ENCODE measurements at places on chromosomes 5 and 9.

- DNase-seq: no peak
Observed at GRCh38 chr9:18608371-18608770, 134.4 kb downstream of the ADAMTSL1 start.

DNA sequence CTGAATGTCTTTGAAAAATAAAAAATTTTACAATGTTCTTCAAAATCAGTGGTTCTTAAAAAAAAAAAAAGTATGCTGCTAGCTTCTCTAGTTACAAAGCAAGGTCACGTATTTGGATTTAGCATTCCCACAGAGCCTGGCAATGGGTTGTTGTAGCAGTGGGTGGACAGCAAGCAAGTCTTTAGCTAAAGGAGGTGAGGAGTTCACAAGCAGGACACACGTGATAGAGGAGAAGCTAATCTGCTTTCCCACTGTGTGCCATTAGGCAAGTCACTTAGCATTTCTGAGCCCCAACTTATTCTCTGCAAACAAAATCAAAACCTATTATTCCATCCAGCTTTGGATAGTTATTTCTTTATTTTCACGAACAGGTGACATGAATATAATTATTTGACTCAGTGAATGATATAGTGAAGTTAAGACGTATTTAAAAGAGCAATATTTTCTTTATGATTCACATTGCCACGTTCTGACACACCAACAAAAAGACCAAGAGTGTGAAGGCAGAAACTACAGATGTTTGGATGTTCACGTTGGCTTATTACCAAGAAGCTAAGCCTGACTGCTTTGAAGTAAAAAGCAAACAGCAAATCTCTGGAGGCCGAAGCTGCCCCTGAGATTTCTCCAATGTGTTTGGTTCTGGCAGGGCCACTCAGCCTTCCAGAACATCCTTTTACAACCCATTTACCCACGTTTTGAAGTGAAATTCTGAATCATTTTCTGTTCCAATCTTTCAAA lies 612.1 kb upstream of the CDH6 start:
- DNase-seq: no peak

DNA sequence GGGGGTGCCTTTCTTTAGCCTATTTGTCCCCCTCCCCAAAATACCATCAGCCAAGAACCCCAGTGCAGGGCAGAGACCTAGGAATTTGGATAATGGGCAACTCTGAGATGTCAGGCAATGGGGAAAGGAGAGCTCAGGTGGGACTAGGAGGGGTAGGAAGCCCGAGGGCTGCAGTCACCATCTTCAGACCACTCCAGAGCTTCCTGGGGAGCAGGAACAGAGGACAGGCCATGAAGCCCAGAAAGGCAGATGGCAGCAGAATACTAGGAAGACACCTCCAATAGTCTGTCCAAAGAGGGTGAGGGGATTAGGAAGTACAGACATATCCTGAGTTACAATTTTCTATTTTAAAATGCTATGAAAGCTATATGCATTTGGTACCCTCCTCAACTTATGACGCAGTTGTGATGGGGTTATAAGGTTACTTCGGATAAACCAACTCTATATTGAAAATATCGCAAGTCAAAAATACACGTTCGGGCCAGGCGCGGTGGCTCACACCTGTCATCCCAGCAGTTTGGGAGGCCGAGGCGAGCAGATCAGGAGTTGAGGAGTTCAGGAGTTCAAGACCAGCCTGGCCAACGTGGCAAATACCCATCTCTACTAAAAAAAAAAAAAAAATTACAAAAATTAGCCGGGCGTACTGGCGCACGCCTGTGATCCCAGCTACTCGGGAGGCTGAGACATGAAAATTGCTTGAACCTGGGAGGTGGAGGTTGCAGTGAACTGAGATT lies 34.6 kb upstream of the IL17B start:
- no peak for DNase-seq

GRCh38 chr5:146345578-146346366 lies 7.1 kb downstream of the POU4F3 start:
- DNase-seq: no peak

DNA sequence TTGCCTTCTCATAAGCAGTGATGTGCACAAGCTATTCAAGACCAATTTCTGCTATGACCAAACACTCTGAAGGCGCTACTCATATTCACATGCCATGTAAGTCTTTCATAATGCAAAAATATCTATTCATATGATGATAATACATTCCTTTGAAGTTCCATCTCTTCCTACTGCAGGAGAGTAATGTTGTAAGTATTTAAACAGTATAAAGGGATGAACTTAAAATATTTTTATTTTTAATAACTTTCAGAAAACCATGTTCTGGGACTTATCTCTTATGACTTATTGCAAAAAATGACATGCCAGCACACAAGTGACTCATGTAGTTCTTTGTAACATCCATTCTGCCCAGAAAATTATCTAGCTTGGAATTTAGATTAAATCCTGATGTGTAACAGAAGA lies 376.4 kb downstream of the KCTD16 start:
- DNase-seq: no peak

DNA sequence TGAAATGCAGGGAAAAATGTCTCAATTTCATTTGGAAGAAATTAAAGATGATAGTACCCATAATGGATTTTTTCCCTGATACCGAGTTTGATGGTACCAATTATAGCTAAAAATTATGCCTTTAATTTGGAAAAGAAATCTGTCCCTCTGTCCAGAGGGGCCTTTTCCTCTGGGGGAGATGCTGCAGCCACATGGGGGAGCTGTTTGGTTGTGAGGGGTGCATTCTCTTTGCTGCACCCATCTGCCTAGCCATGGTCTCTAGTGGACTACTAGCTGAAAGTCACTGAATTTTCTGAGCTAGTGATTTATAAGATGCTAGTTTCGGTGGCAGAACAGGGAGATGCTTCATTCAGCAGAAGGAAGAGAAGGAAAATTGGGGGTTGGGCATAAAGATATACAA lies 9.6 kb downstream of the SEC61B start:
- DNase-seq: no peak

DNA sequence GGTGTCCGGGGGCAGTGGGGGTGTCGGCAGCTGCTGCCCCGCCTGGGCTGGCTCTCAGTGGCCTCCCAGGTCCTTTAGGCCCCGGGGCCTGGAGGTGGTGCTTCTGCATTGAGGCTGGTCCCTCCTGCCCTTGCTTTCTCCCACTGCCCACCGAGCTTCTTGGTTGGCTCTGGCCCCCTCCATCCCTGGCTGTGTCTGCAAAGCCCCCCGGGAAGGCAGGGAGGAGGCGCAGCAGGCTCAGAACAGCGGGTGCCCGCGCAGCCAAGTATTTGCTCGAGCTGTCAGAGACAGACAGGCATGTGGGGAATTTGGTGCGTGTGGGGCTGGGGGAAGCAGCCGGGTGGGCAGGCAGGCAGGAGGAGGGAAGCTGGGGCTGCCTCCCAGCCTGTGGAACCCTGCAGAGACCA lies 11.5 kb downstream of the CXXC5 start:
- no peak for DNase-seq

- DNase-seq: no peak
Observed at GRCh38 chr9:89542401-89543021, 44.6 kb upstream of the SEMA4D start.

DNA sequence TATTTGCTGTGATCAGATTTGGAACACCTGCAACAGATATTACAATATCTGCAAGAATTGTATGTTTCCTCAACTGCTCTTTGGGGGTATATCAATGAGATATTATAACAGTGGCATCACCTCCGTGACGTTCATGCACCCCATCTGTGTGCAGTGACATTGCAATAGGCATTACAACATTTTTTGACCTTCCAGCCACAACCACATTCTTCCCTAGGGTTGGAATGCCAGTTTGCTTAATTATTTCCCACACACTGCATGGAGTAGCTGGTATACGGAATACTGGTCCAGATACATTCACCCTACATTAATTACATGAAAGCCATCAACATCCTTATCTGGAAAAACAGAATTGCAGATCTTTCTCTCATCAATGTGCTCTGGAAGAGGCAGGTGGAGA lies 42.3 kb downstream of the FBXO4 start:
- no peak for DNase-seq

DNA sequence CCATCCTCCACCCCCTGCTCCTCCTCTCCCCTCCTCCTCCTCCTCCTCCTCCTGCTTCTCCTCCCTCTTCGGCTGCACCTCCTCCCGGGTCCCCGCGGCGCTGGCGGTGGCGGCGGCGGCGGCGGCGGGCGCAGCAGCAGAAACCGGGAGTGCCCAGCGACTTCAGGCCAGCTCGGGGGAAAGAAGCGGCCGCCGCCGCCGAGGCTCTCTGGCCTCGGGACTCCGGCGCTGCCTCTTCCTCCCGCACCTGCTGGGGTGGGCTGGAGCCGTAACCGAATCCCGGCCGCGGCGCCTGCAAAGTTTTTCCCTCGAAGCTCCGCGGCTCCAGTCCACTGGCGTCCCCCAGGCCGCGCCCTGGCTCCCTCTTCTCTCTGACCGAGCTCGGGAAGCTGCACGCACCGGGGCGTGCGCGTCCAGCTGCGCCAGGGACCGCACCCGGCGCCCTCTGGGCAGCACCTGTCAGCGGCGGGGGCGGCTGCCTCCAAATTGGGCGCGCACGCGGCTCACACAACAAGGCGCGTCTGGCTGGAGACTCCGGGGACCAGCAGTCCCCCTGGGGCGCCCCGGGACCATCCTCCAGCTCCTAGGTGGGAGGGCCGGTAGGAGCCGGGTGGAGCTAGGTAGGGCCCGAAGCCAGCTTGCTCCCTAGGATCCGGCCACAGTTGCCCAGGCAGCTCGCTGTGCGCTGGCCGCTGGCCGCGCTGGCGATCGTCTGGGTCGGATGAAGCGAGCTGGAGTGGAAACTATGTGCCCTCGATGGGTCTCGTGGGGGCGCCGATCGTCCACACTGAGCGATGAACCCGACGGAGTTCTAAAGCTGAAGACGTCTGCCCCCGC lies at the start of gene MCTP1:
TSS of gene MCTP1 (minus strand) at position 523 of the 837 bp plus-strand sequence.
- DNase-seq: no peak

DNA sequence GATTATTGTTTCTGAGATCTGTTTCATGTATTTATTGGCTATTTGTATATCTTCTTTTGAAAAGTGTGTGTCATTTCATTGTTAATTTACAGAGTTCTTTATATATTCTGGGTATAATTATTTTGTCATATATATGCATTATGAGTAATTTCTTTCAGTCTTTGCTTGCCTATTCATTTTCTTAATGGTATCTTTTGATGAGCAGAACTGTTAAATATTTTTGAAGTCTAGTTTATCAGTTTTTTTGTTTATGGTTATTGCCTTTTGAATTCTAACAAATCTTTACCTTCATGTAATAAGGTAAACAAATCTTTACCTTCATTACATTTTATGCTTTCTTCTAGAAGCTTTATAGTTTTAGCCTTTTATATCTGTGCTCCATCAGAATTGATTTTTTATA lies 66.4 kb downstream of the CSNK1G3 start:
- no peak for DNase-seq

- DNase-seq: no peak
Observed at GRCh38 chr5:116632890-116633289, 58.3 kb upstream of the SEMA6A start.

- DNase-seq: no peak
Observed at GRCh38 chr5:169964246-169964645, 16.0 kb downstream of the INSYN2B start.

DNA sequence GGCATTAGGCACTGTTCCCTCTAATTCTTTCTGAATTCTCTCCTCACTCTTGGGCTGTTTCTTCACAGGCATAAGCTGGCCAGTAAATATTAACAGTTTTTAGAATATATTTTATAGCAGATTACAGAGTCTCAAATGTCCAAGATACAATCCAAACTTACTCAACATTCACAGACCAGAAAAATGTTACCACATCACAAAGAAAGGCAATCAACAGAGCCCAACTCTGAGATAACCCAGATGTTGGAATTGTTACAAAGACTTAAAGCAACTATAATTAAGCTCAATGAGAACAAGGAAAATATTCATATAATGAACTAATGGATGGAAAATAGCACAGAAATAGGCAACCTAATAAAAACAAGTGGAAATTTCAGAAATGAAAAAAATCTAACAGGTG lies 401.1 kb upstream of the RGMB start:
- DNase-seq: no peak

DNA sequence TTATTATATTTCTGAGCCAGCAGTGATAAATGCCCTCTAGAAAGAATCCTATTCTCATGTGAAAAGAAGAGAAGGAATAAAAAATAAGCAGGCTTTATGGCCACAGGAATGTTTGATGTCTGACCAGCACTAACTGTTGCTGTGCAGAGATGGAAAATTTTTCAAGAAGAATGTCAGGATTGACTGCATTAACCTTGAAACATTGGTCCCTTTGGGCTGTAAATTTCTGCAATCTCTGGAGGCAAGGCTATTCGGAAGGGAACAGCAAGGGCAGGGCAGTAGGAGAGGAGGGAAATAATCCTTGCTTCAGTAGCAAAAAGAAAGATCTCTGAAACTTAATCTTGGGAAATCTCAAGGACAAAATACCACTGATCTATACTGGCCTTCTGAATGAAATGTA lies 415.2 kb downstream of the DNAH5 start:
- no peak for DNase-seq

- peak; percentile 12 for DNase-seq
Observed at GRCh38 chr9:122190597-122191381, 31.1 kb downstream of the MORN5 start.

DNA sequence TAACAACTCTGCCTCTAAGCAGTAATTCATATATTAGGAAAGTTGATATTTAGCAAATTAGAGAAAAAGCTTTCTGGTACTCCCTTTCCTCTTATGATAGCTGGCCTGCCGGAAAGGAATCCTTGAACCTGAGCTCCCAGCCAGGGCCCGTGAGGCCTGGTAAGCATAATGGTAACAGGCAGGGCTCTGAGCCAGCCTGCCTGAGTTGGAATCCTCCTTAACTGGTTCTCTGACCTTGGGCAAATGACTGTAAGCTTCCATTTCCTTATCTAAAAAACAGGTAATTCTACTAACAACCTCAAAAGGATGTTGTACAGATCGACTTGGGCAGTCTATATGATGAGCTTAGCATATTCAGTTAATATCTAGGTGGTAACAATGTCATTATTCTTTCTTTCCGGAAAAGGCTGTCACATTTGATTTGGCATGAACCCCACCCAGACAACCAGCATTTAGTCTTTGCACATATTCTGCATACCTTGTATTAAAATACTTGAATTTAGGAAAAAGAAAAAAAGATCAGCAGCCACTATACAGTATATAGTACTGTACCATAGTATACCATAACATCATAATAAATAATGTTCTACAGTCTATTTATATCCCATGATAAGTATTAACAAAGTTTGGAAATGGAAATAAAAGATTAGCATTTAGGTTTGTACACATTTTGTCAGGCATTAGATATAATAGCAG lies 55.7 kb upstream of the MAP3K1 start:
- no peak for DNase-seq

- DNase-seq: no peak
Observed at GRCh38 chr5:17219006-17219422, 1.6 kb downstream of the BASP1 start.

DNA sequence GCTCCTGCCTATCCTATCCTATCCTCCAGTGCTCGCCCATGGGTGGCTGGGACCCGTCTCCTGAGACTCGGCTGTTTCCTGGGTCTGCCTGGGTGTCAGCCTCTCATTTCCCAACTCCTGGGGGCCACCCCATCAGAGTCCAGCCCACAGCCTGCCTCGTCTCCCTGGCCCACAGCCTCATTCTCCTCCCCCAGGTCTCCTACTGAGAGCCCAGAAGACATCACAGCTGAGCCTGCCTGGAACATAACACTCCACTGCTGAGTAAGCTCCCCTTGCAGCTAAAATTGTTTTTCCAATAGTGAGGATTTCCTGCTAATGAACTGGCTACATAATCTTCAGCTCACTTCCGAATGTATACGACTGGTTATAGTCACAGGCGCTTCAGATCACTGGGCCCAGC lies 95.3 kb downstream of the TTLL11 start:
- no peak for DNase-seq

Measured in stimulated activated CD4-positive, alpha-beta T cell treated with anti-CD3 and anti-CD28 coated beads, TNF-alpha, amount 100 ng/mL, for 48 hours (primary cell).